Muscle of arm (tissue), 14 donors: ENCODE measurements at places on chromosomes 13 and 19.
A peak's percentile ranks its signal among the peaks of the same experiment; 100 is the strongest.

GRCh38 chr19:41563854-41564514 is 12.0 kb upstream of the CEACAM21 start:
- DNase-seq = no peak

DNA sequence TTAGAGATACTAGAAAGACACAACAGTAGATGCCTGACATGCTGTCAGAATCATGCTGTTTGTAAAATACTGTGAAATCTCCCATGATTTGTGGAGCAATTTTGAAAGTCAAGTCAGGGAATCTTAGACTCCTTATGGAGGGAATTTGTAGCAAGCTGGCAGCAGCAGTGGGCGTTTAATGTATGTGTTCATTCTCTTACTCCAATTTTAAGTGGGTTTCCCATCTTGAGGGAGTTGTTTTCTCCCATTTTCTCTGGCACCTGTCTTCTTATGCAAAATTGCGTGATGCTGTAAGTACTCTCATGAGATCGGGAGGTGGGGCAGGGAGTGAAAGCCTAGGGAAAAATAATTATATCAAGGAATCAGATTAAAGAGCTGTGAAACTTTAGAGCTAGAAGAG is 16.0 kb upstream of the GTF2F2 start:
- no peak for DNase-seq

GRCh38 chr19:13935765-13936510 is 2.3 kb downstream of the PODNL1 start:
- no peak for DNase-seq

DNA sequence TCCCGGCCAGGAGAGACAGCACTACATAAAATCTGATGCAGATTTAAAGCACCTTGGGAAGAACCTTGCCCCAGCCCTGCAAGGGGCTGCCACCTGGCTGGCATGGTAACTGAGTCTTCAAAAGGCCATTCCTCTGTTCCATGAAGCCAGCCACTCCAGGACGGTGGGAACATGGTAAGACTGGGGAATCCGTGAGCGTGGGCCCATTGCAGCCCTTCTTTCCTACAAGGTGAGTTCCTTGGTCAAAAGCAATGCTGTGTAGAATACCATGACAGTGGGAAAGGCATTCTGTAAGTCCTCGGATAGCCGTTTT is 121.3 kb downstream of the SOX1 start:
- DNase-seq = no peak

GRCh38 chr13:82597747-82598146 is 1284.5 kb downstream of the SLITRK1 start:
- DNase-seq = no peak

- DNase-seq = no peak
These were observed 95.2 kb downstream of the GGACT start for GRCh38 chr13:100493418-100493817.

DNA sequence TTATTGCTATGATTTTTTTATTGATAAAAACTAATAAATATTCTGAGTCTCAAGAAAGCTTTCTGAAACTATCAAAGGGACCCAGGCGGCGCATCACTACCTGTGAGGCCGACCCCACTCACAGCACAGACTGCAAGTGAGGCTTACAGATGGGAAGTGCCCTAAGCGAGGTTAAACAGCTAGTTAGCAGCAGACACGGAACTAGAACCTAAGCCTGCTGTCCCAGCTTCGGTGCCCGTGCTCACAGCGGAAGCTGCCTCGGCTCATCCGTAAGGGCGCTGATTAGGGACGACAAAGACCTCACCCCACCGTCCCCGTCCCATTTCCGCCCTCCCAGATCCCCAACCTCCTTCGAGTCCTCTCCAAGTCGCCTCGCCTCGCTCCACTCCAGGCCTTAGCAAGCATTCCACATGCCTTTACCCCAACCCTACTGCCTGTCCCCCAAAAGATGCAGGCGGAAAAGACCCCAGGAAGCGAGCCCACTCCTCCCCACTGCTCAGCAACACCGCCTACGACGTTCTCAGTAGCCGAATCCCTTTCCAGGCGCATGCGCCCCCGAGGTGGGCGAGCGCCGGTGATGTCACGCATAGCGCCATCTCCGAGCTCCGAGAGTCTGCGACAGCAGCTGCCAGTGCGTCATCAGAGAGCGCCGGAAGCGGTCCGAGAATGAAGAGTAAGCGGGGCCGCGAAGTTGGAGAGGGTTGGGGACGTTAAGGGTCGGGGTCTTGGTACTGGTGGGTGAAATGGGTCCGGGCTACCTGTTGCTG is at the start of gene POP4:
Gene POP4 (plus strand): TSS at position 631 of the 767 bp plus-strand sequence. CDS start 36 bp downstream, at position 667.
- DNase-seq = peak; percentile 99

DNA sequence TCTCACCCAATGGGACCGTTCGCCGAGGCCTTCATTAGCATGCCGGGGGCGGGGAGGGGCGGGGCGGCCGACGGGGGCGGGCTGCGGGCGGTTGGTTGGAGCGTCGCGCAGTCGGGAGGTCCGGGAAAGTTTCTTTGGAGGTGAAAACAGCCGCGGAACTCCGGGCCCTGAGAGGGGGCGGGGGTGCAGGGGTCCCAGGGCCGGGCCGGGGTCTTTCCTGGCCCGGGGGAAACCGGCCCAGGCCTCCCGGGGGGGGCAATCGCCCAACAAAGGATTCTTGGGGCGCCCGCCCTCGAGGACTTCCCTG is at the start of gene HMG20B:
Gene HMG20B (plus strand): TSS at position 90 of the 307 bp plus-strand sequence. CDS start 366 bp downstream, outside the sequence.
- no peak for DNase-seq

DNA sequence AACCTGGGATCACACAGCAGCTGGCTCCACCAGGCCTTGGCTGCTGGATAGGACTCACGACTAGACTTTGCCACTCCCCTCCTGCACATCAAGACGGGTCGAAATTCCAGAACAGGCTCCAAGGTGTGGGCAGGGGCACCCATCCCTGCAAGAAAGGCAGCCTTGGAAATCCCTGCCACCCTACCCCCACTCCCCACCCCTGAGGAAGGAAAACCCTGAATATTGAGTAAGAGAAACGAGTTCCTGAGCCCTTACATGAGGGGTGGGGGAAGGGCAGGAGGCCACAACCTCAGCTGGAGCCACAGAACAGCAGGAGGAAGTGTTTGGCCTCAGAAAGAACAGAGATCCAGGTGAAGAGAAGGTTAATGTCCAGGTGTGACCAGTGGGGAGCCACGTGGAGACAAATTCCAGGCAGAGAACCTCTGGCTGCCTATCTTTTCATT is 20.1 kb downstream of the DEDD2 start:
- DNase-seq = no peak

GRCh38 chr13:20987599-20987998 is 73.8 kb downstream of the LATS2 start:
- DNase-seq = no peak

- DNase-seq = no peak
These were observed 6.9 kb downstream of the S1PR5 start for GRCh38 chr19:10510301-10510802.

DNA sequence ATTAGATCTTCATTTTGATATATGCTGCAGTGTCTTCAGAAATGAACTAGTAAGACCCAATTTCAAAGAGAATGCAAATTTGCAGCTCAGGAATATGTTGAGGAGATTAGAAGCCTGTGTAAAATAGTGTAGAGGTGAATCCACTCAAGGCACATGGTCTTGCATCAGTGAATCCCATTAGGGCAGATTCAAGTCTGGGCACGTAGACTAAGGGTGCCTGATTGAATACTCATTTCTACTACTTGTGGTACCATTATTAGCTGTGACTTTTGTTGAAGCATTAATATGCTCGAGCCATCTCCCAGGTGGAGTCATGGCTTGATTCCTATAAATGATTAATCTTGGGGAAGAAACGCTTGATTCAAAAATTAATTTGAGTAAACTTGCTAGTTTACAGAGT is 129.4 kb downstream of the AKAP11 start:
- no peak for DNase-seq

DNA sequence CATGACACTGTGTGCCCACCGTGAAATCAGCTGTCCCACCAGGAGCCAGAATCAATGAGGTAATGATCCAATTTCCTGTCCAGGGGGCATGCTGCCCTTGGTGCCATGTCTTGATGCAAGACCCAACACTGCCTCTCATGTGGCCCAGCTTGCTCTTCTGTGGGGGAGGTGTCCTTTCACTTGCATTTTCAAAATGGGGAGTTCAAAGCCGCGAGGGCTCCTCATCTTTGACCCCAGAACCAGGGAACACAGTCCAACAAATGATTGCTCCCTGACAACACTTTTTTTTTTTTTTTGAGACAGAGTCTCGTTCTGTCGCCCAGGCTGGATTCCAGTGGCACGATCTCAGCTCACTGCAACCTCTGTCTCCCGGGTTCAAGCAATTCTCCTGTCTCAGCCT is 64.1 kb downstream of the FGF9 start:
- DNase-seq = no peak

DNA sequence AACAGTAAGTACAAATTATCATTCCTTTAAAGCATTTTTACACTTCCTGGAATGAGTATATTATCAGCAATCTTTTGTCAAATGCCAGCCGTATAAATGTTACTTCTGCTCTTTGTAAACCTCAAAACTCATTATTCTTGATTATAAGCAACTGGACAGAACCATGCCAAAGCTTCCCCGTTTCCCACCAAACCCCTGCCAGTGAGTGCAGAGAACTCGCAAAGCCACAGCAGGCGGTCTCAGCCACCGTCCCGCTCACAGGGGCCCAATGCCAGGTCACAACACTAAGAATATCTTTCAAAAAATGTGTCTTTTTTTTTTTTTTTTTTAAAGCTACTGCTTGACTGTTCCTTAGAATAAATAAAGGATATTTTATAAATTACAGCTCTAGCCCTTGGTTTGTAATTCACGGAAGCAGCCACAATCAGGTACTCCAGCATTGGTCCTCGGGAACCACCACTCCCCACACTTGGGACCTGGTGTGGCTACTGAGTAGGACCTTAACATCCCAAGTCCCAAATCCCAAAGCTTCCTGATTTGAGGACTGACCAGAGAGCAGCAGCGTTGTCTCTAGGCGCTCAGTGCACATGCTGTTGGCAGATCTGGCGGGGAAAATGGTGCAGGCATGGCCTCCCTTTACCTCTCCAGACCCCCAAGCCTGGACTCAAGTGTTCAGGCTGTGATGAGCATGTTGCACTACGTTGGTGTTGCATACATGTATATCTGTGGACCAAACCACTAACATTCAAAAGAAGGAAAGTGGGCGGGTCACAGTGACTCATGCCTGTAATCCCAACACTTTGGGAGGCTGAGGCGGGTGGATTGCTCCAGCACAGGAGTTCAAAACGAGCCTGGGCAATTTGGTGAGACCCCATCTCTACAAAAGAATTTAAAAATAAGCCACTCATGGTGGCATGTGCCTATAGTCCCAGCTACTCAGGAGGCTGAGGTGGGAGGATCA is 19.0 kb downstream of the KCTD15 start:
- no peak for DNase-seq

DNA sequence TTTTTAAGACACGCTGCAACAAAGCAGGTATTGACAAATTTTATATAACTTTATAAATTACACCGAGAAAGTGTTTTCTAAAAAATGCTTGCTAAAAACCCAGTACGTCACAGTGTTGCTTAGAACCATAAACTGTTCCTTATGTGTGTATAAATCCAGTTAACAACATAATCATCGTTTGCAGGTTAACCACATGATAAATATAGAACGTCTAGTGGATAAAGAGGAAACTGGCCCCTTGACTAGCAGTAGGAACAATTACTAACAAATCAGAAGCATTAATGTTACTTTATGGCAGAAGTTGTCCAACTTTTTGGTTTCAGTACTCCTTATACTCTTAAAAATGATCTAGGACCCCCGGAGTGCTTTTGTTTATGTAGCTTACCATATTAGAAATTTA is 1.2 kb downstream of the BRCA2 start:
- DNase-seq = no peak
